ENCODE measurements at places on chromosomes 5 and 9.

GRCh38 chr9:137277329-137278041, at the start of gene TOR4A:
TOR4A (plus strand) TSS chr9:137277726; CDS start chr9:137278690, 964 bp downstream.
- peak; percentile 75 for DNase-seq

DNA sequence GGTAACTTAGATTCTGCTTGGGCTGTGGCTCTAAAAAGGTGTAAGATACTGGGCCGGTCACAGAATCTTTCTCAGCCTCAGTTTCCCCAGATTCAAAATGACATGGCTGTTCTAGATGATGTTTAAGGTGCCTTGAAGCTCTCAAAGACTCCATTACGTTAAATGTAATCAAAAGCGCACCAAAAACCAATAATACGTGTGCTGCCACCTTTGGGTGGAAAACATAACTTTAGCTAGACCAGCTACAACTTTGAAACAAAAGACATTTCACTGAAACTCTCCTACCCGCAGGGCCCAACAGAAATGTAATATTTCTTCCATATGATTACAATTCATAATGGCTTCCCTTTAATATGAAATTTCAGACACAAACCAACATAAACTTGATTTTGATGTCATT, 35.0 kb upstream of the PCSK5 start:
- DNase-seq = no peak

DNA sequence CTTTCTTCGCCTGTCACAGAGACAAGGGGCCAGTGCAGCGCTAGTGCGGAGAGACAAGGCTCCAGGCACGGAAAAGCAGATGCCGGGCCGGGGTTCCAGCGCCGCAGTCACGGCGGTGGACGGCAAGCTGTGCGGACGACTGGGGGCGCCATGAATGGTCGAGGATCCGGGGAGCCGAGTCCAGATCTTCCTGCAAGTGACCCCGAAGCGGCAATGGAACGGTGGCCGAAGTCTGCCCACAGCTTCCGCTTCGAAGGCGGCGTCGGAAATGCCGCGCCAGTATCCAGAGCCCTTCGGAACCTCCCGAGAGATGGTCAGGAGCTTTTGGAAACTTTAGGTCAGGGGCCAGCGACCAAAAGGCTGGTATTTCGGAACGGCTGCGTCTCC, 601 bp upstream of the FAF2 start:
- DNase-seq = peak; percentile 91

DNA sequence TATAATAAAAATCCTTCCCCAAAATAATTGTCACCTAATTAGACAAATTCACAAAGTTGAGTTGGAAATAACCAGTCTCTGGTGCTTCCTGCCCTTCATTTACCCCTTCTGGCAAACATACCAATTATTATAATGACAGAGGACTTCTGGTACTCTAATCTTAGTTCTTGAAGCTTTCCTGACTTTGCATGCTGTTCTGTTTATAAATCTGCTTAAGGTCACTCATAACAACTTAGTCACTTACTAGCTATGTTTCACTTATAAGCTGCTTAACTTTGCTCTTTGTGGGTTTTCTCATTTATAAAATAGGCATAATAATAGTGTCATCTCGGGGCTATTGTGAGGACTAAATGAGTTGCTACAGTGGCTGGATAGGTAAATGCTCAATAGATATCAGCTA, 446.5 kb downstream of the EFNA5 start:
- no peak for DNase-seq

All from right kidney (tissue), 9 donors.